ENCODE measurements at places on chromosomes 5 and 9.
A peak's percentile ranks its signal among the peaks of the same experiment; 100 is the strongest.

GRCh38 chr9:114487607-114488300, 17.5 kb downstream of the WHRN start:
- peak; percentile 69 for DNase-seq
- H3K36me3 ChIP-seq: no peaks in the 10 kb centered on the region
- no peak overlapping the region for H3K27ac ChIP-seq
- peaks cover 5% of the 10 kb centered on the region for H3K4me1 ChIP-seq
- H3K4me3 ChIP-seq: no peak overlapping the region

DNA sequence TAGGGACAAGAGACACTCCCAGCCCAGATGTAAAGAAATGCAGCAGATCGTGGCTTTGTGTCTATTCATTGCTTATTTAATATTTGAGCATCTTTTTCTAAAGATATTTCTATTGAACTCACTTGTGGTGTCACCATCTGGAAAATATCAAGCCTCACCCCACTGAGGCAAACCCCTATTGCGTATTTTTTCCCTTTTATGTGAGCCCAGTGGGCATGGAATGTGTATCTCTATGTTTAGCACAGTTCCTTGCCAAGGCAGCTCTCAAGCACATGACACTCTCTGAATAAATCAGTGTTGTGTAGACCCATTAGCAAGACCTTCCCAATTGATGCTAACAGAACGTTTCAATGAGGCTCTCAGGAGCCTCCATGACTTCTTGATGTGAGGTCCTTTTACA, 81.6 kb downstream of the TMEM174 start:
- H3K4me3 ChIP-seq: no peak overlapping the region
- H3K36me3 ChIP-seq: no peaks in the 10 kb centered on the region
- no peaks in the 10 kb centered on the region for H3K27me3 ChIP-seq
- no peak for DNase-seq
- no peaks in the 10 kb centered on the region for H3K4me1 ChIP-seq
- H3K27ac ChIP-seq: no peak overlapping the region

DNA sequence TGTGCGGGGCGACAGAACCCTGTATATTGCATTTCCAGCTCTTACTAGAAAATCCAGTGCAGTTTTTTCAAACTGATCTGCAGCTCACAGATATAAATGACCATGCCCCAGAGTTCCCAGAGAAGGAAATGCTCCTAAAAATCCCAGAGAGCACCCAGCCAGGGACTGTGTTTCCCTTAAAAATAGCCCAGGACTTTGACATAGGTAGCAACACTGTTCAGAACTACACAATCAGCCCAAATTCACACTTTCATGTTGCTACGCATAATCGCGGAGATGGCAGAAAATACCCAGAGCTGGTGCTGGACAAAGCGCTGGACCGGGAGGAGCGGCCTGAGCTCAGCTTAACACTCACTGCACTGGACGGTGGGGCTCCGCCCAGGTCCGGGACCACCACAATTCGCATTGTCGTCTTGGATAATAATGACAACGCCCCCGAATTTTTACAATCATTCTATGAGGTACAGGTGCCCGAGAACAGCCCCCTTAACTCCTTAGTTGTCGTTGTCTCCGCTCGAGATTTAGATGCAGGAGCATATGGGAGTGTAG, 786 bp downstream of the PCDHB5 start:
- H3K4me3 ChIP-seq: peak overlapping the region; percentile 40
- peaks cover 5% of the 10 kb centered on the region for H3K4me1 ChIP-seq
- H3K27ac ChIP-seq: no peak overlapping the region

DNA sequence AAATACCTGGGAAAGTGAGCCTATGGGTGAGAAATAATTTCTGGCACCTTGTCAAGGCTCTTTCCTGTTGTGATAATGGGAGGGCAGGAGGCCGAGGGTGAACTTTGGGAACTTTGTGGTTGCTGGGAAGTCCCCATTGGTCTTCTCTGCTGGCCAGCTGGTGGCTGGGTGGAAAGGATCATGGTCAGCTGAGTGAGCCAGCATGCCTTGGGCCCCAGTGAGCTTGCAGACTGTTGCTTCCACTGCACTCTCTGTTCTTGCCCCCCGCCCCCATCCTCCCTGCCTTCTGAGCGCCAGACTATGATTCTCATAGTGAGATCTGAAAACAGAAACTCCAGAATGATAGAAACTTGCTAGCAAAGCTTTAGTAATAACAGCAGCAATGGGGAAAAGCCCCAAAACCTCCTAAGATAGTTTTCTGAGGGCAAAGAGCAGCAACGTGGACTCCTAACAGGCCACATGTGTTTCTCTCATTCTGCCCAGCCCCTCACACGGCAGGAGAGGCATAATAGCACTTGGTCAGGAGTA, 139.2 kb upstream of the SMARCA2 start:
- H3K27ac ChIP-seq: no peak overlapping the region
- H3K36me3 ChIP-seq: no peaks in the 10 kb centered on the region
- no peaks in the 10 kb centered on the region for H3K4me1 ChIP-seq
- DNase-seq: no peak

GRCh38 chr9:86549920-86550319, 195.7 kb upstream of the TUT7 start:
- no peak for DNase-seq
- H3K27me3 ChIP-seq: no peaks in the 10 kb centered on the region
- H3K36me3 ChIP-seq: no peaks in the 10 kb centered on the region
- H3K27ac ChIP-seq: no peak overlapping the region
- no peak overlapping the region for H3K4me3 ChIP-seq

GRCh38 chr9:125969868-125970267, 222.7 kb downstream of the PBX3 start:
- H3K4me1 ChIP-seq: no peaks in the 10 kb centered on the region
- H3K27me3 ChIP-seq: no peaks in the 10 kb centered on the region
- H3K4me3 ChIP-seq: no peak overlapping the region
- no peak for DNase-seq
- H3K36me3 ChIP-seq: no peaks in the 10 kb centered on the region

DNA sequence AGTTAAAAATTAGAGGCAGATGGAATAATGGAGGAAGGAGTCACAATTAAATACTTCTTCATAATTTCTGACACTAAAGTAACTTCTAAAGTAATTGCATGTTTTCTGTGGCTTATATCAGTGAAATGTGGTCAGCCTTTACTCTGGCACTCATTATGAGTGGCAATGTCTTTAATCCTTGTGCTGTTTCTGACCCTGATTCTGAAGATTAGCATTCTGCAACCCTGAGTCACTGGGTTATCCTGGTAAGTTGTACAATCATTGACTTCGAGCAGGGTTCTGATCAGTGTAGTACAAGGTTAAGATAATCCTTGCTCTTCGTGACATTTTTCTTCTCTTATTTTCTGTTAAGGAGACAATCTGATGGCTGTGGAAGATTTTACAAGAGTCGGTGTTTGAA, 379.4 kb upstream of the RORB start:
- no peaks in the 10 kb centered on the region for H3K36me3 ChIP-seq
- no peak for DNase-seq
- H3K27ac ChIP-seq: no peak overlapping the region
- H3K4me3 ChIP-seq: no peak overlapping the region
- H3K4me1 ChIP-seq: no peaks in the 10 kb centered on the region

GRCh38 chr5:169176709-169177694, 123.9 kb downstream of the SLIT3 start:
- DNase-seq: no peak
- H3K4me1 ChIP-seq: no peaks in the 10 kb centered on the region
- no peak overlapping the region for H3K27ac ChIP-seq
- no peaks in the 10 kb centered on the region for H3K36me3 ChIP-seq
- H3K4me3 ChIP-seq: no peak overlapping the region

GRCh38 chr9:127828262-127829031, 25.8 kb downstream of the FPGS start:
- DNase-seq: peak; percentile 84
- H3K36me3 ChIP-seq: no peaks in the 10 kb centered on the region
- no peak overlapping the region for H3K27ac ChIP-seq
- peaks cover 29% of the 10 kb centered on the region for H3K4me1 ChIP-seq

- H3K4me1 ChIP-seq: no peaks in the 10 kb centered on the region
- H3K4me3 ChIP-seq: no peak overlapping the region
- no peak overlapping the region for H3K27ac ChIP-seq
- H3K27me3 ChIP-seq: no peaks in the 10 kb centered on the region
- H3K36me3 ChIP-seq: peaks cover 9% of the 10 kb centered on the region
- DNase-seq: no peak
Observed at GRCh38 chr9:126877418-126877817, 17.0 kb downstream of the ZBTB34 start.

DNA sequence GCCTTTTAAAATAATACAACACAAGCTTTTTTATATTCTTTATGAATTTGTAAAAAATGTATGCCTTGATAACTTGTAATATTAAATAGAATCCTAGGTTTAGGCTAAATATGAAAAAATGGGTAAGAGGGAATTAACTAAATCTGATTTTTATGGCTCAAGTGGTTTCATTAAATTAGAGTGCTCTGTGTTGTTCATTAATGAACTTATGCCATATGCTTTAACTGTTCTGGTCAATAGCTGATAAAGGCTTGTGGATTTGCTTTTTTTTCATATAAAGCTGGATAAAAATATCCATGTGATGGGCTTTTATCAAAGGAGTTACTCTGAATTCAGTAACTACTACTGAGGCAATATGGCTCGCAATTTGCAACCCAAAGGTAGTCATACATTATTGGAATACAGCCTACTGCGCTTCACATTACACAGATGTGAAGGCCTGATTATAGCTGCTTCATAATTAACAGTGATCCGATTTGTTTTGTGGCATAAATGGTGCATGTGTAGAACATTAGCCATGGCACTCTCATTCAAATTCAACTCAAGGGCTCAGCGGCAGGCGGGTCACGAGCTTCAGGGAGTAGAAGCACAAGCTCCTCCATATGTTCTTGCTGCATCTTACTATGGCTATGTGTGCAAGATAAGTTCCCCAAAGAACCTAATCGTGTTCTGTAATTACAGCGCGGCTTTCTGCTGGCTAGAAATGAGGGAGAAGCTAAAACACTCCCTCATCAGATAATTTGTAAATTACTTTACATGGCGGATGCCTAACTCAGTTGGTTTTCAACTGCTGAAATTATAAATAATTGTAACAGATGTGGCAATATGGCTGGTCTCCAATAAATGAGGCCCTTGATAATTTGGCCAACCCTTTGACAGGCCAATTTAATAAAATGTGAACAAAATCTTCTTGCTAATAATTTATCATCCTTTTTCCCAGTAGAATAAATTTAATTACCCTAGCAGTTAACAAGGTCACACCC, 188.3 kb downstream of the CNTLN start:
- H3K27ac ChIP-seq: no peak overlapping the region
- no peak for DNase-seq
- no peaks in the 10 kb centered on the region for H3K36me3 ChIP-seq
- H3K4me1 ChIP-seq: no peaks in the 10 kb centered on the region
- no peaks in the 10 kb centered on the region for H3K27me3 ChIP-seq

DNA sequence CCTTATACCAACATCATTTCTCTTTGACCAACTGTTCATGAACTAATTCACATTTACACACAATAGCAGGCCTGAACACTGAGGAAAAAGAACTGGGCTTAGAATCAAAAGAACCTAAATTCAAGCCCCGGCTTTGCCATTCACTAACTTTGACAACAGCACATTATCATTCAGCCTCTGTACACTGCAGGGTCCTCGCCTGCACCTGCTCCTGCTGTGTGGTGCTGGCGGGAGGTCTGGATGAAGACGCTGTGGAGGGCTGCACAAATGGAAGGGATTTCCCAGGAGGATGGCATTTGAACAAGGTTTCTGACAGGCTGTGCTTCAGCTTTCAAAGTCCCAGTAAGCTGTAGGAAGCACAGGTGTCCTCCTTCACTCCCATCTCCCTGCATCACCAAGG, 151.2 kb downstream of the ZDHHC21 start:
- no peak overlapping the region for H3K4me3 ChIP-seq
- no peaks in the 10 kb centered on the region for H3K4me1 ChIP-seq
- no peak for DNase-seq
- no peaks in the 10 kb centered on the region for H3K36me3 ChIP-seq
- H3K27ac ChIP-seq: no peak overlapping the region

- H3K27ac ChIP-seq: no peak overlapping the region
- DNase-seq: no peak
- peaks cover 10% of the 10 kb centered on the region for H3K4me1 ChIP-seq
- H3K36me3 ChIP-seq: no peaks in the 10 kb centered on the region
- H3K27me3 ChIP-seq: no peaks in the 10 kb centered on the region
Observed at GRCh38 chr5:173727839-173728778, 111.7 kb upstream of the BOD1 start.

GRCh38 chr5:53997736-53998627, 312.4 kb downstream of the ARL15 start:
- no peak overlapping the region for H3K27ac ChIP-seq
- no peaks in the 10 kb centered on the region for H3K27me3 ChIP-seq
- H3K4me3 ChIP-seq: no peak overlapping the region
- no peaks in the 10 kb centered on the region for H3K4me1 ChIP-seq

DNA sequence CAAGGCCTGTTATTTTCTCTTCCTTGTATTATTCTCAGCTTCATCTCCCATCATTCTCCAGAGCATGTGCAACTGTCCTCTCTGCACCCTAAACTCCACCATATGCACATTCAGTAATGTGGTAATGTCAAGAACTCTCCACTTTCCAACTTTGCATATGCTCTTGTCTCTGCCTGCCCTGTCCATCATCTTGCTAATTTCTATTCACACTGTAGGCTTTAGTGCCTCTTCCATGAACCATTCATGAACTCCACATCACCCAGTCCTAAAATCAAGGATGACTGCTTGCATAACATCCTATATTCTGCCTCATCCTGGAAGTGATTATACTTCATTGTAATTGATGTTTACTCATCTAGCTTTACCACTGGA, 354.8 kb downstream of the PDE4D start:
- no peak overlapping the region for H3K27ac ChIP-seq
- H3K4me1 ChIP-seq: peaks cover 11% of the 10 kb centered on the region
- H3K4me3 ChIP-seq: no peak overlapping the region
- no peaks in the 10 kb centered on the region for H3K27me3 ChIP-seq
- DNase-seq: no peak
- no peaks in the 10 kb centered on the region for H3K36me3 ChIP-seq

DNA sequence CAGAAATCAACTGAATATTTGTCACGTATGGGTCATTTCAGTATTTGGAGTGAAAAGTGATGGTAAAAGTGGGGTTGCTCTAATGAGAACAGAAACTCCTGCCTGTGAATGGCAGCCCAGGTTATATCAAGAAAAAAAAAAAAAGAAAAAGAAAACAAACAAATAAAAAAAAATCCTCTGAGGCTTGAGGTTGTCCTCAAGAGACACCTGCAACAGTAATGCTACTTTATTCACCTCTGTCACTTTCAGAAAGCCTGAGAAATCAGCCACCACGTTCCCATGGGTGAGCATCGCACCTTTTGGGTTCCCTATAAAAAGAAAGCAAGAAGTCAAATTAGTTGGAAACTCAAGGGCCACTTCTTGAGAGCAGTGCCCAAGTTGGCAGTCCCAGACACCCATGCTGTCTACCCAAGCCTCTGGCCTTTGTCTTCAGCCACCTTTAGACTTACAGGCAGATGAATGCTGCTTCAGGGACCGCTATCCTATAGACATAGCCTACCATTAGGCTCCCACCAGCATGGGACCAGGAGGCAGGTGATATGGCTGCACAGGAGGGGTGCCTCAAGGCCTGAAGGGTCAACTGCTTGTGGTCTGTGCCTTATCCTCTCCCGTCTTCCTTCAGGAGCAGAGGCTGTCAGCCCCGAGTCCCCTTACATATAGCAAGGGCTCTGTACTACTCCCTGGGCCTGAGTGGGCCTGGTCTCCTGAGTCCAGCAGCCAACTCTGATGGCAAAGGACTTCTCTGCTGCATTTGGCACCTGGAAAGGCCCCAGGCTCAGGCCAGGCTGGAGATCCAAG, 31.1 kb upstream of the MEIKIN start:
- no peak overlapping the region for H3K4me3 ChIP-seq
- DNase-seq: no peak
- no peak overlapping the region for H3K27ac ChIP-seq
- no peaks in the 10 kb centered on the region for H3K36me3 ChIP-seq
- H3K4me1 ChIP-seq: no peaks in the 10 kb centered on the region
